ENCODE measurements at places on chromosomes 6 and 20.

- no peak for DNase-seq
Observed at GRCh38 chr6:135268263-135268662, 87.2 kb downstream of the MYB start.

DNA sequence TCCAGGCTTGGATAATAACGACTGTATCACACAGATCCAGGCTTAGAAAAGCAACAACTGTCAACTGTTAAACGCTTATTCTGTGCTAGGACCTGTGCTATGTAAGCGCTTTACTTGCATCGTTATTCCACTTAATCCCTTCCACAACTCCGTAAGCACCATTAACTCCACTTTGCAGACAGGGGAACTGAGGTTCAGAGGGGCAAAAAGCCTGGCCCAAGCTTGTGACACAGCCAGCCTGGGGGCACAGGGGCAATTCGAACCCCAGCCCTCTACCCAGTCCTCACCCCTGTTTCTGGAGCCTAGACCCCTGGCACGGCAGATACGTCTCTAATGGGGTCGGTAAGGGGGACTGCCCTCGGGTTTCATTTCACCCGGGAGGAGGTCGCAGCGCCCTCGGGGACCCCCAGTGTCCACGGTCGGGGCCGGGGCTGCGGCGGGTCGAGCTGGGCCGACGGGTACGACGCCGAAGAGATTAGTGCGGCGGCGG is 411 bp downstream of the DSN1 start:
- DNase-seq, result peak; percentile 18

DNA sequence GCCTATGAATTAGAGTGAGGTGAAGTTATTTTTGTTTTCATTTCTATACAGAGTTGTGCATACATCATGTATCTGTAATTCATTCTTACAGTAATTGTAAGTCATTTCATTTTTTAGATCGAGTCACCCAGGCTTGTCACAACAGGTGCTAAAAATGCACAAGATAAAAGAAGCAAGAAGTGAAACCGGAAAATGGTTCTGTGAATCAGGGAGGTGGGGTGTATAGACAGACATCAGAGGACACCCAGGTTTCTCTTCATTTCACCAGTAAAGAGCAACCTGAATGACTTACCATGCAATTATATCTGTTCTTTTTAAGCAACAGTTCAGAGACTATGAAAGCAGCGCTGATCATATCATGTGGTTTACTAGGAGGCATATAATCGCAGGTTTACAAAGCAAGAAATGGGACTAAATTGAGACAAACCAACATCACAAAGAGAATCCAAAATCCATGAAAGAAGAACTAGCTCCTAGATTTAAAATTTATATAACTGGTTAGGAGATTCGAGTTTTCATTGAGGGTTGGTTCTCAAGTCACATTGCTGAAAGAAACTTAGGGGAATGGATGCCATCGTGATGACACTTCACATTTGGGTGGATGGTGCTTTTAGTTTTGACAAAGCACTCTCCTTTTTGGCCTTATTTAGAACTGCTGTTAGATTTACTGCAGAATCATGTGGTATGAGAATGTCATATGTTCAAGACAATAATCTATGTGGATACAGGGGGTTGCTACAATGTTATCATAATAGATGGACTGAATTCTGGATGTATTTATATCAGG is 27.9 kb upstream of the TBC1D7 start:
- peak; percentile 84 for DNase-seq

DNA sequence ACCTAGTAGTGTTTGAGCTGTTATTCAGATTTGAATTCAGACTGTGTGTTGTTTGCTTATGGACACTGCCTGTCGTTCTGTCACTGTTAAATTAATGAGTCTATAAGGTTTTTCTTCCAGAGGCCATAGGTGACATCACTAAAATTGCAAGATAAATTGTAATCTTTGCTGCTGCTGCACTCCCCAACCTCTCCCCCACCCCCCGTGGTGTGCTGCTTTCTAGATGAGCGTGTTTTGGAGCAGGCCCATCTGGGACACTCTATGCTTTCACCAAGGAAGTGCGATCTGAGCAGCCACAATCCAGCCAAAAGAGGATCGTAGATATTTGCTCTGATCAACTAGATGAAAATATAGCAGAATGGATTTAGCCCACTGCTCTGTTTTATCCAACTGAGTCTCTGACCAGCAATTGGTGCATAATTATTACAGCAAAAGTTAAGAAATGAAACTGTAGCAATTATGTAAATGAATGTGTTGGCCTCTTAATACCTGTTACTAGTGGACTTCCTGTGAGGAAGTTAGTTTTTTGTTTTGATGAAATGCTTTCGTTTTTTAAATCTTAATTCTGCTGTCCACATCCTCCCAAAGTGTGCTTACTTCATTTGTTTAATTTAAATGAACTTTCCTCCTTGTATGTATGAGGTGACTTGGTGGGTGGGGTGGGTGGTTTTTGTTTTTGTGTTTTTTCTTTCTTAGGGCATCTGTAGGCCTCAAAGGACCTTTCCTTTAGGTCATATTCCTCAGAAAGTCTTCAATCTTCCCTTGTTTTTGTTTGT is 58.1 kb downstream of the RPRD1B start:
- peak; percentile 30 for DNase-seq

GRCh38 chr20:9685011-9685410 is 153.9 kb downstream of the PAK5 start:
- DNase-seq, result no peak

GRCh38 chr6:30614044-30614842 is 2.8 kb downstream of the PPP1R10 start:
- no peak for DNase-seq

DNA sequence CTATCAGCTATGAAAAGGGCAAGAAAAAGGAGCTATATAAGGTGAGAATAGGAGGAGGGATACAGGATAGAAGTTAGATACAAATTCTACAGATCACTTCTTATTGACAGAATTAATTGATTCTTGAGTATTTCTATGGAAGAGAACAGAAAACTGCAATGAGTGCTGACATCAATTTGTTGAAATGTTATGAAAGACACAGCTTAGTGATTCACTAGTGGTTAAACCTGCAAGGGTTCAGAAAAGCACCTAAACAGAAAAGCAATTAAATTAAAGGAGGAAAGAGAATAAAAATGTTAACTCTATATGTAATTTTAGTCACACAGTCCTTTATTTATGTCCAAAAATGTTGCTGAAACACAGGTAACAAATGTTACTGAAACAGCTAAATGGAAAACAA is 254.4 kb upstream of the RUNX2 start:
- no peak for DNase-seq

DNA sequence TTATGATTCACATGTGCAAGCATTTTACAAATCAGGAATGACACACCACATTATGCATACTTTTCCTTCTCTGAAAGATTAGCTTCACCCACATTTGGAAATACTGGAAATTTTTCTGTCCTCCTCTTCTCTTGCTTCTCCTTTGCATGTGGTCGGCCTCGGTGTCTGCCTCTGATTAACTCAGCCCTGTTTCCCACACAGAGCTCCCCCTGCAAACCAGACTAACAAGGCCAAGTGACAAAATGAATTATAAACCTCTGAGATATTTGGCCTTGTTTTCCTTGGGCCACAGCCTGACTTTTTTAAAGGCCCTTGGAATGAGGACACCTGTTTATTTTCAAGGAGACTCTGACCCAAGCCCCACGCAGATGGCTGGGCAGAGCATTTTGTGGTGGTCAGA is 9.0 kb upstream of the CCN6 start:
- no peak for DNase-seq

DNA sequence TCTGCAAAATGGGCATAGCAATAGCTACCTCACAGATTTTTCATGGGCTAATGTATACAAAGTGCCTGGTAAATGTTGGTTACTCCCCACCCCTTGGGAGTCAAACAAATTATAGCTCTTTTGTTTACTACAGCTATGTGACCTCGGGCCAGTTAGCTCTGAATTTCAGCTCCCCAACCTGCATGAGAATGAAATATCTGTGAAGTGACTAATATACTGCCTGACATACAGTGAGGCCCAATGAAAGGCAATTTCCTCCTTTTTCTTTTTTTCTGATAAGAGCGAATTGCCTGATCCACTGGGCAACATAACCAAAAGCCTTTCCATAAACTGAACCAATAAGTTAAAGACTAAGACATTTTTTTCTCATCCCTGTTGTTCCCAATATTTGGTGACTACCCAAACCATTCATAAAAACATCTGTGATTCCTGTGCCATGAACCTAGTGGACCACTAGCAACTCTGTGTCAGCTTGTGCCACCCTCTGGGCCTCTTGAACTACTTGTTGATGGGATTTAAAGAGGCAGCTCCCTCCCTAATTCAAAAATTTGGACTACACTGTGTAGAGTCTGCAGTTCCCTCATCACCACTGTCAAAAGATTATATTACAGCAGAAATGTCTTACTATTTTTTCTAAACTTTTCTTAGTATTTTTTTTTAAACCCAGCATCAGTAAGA is 91.9 kb upstream of the TMEM30A start:
- no peak for DNase-seq

DNA sequence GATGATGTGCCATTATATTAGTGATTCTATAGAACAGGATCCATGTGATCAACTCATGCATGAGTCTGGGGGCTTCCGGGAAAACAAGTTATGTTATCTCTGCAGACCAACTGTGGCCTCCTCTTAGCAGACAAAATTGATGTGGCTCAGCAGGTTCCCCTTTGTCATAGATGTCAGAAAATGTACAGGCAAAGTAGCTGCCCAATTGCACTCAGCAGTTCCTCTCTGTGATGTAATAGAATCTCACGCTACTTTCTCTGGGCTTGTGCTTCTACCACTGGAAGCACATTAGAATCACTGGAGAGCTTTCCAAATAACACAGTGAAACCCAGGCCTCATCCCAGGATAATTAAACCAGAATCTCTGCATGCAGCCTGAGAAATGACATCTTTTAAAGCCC is 253.1 kb downstream of the SLC24A3 start:
- no peak for DNase-seq

- no peak for DNase-seq
Observed at GRCh38 chr20:18380908-18381529, 85.8 kb downstream of the DZANK1 start.

DNA sequence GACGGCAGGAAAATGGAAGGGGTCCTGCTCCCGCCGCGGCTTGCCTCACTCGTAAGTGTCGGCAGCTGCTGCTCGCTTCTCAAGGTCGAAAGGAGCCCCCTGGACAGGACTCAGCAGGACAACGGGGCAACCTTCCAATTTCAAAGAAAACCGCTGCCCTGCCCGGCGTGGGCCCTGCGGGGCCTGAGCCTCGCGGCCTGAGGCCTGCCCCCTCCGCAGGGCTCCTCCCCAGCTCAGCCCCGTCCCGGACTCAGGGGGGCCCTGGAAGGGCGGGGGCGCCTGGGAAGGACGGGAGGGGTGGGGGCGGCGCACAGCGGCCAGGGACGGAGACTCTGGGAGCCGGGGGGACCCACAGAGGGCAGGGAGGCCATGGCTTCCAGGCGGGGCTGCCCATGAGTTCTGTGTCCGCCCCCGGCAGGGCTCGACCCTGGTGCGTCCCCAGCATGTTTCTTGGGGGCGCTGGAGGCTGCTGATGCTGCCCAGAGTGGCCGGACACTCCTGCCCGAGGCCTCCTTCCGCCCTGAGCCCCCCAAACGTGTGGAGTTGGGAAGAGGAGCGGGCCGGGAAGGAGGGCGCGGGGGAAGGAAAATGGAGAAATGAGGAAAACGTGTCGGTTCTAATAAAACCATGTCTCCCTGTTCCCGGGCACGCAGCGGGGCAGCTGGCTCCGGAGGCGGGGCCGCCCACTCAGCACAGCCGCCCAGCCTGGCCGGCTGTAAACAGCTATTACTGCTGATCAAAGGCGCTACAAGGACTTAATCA is 114.6 kb downstream of the DLL1 start:
- no peak for DNase-seq

DNA sequence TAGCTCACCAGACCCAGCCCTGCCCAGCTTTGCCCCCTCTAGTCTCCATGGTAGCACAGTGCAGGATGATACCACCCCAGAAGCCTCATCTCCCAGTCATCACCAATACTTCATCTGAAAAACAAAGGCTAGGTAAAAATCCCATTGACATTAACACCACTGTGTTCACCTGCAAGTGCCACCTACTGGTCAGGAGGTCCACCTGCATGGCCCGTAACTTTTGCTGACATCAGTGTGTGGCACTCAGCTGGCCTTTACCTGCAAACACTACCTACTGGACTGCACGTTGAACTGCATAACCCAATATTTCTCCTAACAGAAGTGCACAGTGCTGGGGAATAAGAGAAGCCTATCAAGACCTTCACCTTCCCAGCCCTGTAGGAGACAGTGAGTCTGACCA is 234.7 kb upstream of the ADGRB3 start:
- DNase-seq, result no peak

GRCh38 chr20:24911461-24911860 is 37.6 kb upstream of the CST7 start:
- DNase-seq, result no peak

GRCh38 chr6:116362276-116362675 is 8.5 kb upstream of the DSE start:
- no peak for DNase-seq

DNA sequence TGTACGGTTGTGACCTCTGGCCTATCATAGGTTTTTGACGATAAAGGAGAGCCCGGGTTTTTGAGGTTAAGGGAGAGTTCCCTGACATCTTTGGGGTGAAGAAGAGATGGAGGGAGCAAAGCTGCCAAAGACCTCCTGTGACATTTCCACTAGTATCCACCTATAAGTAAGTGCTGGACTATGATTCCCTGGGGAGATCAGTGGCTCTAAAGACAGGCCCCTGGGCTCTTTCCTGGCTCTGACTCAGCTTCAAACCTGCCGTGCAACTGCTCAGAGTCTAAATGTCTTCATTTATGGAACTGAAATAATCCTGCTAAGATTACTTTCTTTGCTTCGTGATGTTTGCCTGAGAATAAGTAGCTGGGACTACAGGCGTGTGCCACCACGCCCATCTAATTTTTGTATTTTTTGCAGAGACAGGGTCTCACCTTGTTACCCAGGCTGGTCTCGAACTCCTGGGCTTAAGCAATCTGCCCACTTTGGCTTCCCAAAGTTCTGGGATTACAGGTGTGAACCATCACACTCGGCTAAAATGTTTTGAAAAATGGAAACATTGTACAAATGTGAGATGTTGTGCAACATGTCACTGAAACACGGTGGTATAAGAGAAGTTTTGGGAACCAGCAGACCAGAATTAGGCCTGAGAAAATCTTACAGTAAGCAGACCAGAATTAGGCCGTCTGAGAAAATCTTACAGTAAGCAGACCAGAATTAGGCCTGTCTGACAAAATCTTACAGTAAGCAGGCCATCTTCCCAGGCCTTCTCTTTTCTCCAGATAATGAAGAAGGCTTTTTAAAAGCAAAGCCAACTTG is 1.1 kb upstream of the PAQR8 start:
- DNase-seq, result no peak

- DNase-seq, result no peak
Observed at GRCh38 chr6:156164701-156165452, 612.3 kb upstream of the ARID1B start.

GRCh38 chr20:4800131-4800530 is 78.4 kb downstream of the PRND start:
- no peak for DNase-seq

- DNase-seq, result no peak
Observed at GRCh38 chr6:64955435-64955848, 751.6 kb downstream of the EYS start.

GRCh38 chr20:20289331-20289730 is 78.6 kb upstream of the INSM1 start:
- no peak for DNase-seq

All from germinal center (tissue), 1 donor.